ENCODE measurements at places on chromosomes 1 and 21. TPM values are rescaled to one million over a fixed set of nuclear protein-coding genes. Genes with fewer than 3 reads are reported as not detected.

Gene GJC2
- polyA plus RNA-seq: 0.61 TPM

Gene S100A4
- polyA plus RNA-seq: 398 TPM

Gene TTC34
- polyA plus RNA-seq: 0.06 TPM

Gene BCL2L15
- polyA plus RNA-seq: 0.01 TPM

Gene MAP3K21
- polyA plus RNA-seq: 0.23 TPM

All from heart left ventricle (tissue), 16 donors.